ENCODE measurements at places on chromosomes 1 and 21.
A peak's percentile ranks its signal among the peaks of the same experiment; 100 is the strongest.

DNA sequence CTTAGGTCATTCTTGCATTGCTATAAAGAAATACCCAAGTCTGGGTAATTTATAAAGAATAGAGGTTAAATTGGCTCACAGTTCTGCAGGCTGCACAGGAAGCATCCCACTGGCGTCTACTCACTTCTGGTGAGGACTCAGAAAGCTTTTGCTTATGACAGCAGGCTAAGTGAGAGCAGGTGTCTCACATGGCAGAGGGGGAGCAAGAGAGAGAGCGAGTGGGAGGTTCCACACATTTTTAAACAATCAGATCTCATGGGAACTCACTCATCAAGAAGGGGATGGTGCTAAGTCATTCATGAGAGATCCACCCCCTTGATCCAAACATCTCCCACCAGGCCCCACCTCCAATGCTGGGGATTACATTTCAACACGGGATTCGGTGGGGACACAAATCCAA lies 13.6 kb upstream of the RGS4 start:
- peak; percentile 81 for DNase-seq

DNA sequence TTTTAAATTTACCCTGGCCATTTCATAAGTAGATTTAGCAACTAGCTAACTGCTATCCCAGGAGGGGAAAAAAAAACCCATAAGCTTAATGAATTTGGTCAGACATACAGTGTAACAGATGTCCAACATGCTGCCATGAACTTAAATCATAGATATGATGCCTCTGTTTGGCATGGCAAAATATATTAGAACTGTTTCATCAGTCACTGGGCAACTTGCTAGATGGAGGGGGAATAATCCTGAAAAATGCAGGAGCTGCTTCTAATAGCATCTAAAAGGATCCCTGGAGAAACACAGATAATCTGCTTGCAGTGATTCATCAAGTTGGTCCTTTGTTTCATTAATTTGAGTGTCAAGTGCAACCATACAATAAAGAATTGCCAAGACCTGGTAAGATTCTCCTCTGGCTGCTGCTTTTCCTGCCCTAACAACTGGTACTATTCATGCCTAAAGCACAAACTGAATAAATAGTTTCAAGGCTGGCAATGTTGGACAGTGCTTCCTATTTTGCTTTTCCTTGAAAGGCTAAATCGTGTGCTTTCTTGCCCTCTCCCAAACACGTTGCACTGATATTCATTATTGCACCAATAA lies 1.5 kb upstream of the ST6GALNAC5 start:
- no peak for DNase-seq

DNA sequence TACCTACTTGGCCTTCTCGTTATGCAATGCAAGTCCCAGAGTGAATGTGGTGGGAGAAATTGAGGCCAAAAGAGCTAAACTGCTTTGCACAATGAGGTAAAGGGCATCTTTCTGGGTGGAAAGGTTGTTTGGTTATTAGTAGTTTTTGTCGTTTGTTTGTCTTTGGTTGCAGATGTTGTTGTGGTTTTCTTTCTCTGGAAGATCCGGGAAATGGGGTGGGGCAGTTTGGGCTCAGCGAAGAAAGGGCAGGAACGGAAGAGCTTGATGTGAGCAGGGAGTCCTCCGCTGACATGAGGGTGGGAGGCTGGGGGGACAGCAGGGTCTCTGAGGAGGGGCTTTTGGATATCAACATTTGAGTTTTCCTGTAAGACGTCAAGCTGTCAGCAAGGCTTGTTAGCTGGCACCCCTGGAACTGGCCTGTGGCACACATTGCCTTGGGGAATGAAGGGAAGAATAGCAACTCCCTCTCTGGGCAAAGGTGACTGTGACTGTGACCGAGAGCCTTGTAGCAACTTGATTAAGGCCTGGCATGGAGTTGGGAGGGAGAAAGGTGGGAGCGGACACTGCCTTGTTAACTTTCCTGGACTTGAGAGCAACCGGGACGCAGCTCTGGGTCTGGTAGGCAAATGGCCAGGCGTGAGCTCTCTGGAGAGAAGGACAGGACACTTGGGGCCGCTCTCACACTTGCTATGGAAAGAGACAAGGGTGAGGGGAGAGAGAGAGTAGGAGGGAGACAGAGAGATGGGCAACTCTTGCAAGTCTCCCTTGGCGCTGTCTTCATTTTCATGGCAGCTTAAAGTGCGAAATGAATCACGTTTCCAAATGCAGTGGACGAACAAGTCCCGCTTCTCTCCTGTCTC lies 15.4 kb upstream of the OPRD1 start:
- no peak for DNase-seq

DNA sequence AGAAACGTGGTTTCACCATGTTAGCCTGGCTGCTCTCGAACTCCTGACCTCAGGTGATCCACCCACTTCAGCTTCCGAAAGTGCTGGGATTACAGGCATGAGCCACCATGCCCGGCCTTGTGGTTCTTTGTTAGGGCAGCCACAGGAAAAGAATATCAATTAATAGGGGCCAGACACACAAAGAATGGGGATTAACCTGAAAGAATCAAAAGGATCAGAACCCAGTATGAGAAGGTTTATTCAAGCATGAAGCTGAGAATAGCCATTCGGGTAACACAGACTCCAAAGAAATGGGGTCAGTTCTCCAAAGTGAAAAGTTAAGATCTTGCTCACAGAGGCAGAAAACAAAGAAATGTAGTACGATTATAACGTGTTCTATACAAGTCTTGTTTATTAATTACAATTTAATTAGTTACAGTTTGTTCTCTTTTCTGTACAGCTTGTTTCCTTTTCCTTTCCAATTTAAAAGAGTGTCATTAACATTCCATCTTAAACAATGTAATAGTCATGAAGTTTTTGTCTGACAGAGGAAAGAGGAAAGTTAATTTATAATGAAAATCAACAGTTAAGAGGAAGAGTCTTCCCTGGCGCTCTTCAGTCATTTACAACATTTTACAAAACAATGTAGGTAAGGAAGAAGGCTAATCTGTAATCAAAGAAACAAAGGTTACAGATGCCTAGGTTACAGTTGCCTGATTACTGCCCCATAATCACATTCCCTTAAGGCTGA lies 51.3 kb upstream of the SLC45A1 start:
- DNase-seq: no peak

DNA sequence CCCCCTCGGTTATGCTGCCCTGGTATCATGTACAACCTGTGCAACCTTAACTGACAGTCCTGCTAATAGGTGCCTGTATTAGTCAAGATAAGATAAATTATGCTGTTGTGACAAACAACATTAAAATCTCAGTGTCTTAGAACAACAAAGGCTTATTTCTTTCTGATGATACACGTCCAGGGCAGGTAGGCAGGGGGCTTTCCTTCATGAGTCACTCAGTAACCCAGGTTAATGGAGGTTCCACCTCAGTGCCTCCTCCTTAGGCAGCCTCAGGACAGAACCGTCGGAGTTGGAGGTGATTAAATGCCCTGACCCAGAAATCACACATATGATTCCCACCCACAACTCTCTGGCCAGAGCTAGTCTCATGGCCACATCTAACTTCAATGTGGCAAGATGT lies 94.6 kb upstream of the CASZ1 start:
- no peak for DNase-seq

All from NCI-H510A (cell line).